Stimulated activated CD8-positive, alpha-beta memory T cell treated with anti-CD3 and anti-CD28 coated beads, Interleukin-15, amount 100 ng/mL, for 24 hours (primary cell): ENCODE measurements at places on chromosomes 12 and 14.

DNA sequence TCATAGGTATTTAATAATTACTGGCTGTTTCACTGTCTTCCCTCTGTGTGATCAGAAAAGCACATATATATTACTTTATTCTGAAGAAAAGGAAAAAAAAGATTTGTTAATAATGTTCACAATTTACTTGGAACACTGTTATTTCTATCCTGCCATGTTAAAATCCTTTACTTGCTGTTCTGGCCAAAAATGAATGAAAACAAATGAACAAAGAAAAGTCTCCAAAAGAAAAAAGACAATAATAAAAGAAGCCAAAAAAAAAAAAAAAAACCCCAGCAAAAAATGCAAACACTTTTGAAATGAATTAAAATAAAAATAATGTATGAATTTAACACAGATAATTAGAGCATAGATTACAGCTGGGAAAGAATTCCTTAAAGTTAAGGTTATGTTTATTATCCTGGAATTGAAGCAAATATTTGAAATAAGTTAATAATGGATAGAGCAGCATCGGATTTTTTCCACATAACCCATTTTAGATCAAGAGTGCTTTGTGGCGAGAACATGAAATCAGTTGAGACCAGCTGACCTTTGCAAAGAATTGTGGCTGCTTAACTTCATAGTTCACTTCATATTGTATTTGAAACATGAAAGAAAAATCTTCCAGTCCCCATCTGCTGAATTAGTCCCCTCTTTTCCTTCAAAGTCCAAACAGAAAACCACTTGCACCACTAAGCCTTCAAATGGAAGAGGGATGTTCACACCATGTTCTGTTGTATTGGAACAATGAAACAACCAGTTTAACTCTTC lies 444.8 kb downstream of the ADAMTS20 start:
- no peak for DNase-seq

GRCh38 chr14:47675466-47676314 lies at the start of gene MDGA2:
Gene MDGA2 (minus strand): TSS chr14:47675605.
- DNase-seq = no peak

GRCh38 chr14:48738186-48738925 lies 847.8 kb downstream of the RPS29 start:
- no peak for DNase-seq

- no peak for DNase-seq
These were observed 51.6 kb downstream of the MVK start for GRCh38 chr12:109625131-109625559.

- no peak for DNase-seq
These were observed 520.7 kb downstream of the TRHDE start for GRCh38 chr12:72792889-72793288.

DNA sequence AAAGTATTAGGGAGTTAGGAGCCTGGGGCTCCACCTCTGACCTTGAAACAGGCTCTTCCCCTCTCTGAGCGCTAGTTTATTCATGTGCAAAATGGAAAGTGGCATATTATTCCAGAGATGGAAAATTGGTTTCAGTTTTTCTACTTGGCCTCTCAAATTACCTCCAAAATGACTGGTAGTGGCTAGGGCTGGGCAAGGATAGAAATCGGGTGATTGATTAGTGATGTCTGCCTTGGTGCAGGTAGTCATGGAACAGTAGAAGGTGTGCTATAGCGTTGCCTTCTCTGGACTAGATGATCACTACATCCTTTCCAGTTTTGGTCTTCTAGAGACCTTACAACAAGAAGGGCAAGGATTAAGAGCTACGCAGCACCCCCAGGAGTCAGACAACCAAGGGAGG lies 8.6 kb upstream of the MSI1 start:
- no peak for DNase-seq

DNA sequence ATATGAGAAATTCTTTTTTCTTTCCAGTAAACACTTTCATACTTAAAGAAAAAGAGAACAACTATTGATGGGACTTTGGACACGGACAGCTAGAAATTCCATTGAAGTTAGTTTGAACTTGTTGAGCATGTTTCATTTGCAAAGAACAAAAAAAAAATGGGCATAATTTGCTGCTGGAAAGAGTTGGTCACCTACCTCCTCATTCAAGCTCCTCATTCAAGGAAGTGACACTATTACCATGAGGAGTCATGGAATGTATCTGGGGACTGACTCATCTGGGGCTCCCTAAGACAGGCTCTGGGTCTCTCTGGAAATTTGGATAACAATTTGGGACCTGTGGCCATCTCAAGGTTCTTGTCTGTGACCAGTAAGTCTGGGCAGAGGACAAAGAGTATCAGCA lies 50.4 kb downstream of the KICS2 start:
- DNase-seq = no peak

GRCh38 chr12:104138797-104139152 lies 765 bp upstream of the NFYB start:
- no peak for DNase-seq

DNA sequence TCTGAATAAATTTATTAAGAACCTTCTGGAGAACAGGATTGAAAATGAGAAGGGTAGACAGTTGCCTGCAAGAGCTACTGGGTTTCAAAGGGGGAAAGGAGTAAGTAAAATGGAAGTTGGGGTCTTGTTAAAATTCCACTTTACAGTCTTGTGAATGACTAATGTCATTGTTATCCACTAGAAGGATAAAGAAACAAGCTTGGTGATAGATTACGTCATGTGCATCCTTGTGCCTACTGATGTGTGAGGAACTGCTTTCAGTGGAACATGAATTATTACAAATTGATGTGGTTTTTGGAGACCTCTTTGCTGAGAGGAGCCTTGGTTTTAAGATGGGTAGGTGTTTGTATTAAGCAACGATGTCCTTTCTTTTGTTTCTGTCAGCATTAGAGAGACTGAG lies 272.5 kb upstream of the PRICKLE1 start:
- no peak for DNase-seq

DNA sequence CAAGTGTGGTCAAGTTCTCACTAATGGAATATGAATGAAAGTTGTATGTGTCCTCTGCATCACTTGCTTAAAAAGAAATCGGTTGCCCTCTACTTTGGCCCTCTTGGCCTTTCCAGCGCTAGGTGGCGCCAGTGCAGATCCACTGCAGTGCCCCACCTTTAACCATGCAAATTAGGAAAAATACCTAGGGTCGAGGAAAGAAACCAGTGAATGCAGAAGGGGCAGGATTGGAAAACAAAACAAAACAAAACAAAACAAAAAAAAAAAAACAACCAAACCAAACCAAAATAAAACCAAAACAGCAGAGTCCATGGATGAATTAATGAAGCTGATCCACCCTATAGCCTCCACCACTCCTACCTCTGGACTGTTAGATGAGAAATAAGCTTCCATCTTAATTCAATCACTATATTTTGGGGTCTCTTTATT lies 12.9 kb upstream of the NEMF start:
- peak; percentile 57 for DNase-seq

DNA sequence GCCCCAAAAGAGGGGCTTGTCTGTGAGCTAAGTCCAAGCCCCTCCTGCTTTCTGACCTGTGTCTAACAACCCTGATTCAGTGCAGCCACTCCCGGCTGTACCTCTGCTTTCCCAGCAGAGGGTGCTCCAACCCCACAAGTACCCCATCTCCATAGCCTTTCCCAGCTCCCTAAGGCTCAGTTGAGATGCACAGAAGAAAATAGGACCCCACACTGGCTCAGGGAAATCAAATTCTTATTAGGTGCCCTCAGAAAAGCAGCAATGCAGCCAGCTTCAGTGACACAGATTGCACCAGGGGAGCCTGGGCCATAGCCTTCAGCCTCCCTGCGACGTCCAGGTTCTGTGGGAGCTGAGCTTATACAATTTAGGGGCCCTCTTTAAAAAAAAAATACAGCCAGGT lies 49.9 kb downstream of the LRRC74A start:
- no peak for DNase-seq

GRCh38 chr12:4825011-4825858 lies 84.5 kb upstream of the KCNA1 start:
- no peak for DNase-seq

DNA sequence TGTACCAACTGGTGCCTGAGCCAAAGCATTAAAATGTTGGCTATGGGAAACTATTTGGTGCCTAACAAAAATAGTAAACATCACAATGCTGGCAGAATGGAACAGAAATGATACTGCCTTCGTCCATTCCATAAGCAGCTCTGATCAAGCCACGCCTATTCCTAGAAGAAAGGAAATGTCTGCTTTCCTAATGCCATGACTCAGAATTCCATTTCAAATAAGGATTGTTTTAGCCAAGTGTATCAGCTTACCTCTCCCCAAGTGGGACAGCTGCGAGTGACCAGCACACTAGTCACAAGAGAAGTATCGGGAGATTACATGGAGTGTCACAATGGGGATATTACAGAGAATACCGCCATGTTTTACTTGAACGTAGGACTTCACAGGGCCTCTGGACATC lies 38.7 kb downstream of the GLT8D2 start:
- DNase-seq = no peak

DNA sequence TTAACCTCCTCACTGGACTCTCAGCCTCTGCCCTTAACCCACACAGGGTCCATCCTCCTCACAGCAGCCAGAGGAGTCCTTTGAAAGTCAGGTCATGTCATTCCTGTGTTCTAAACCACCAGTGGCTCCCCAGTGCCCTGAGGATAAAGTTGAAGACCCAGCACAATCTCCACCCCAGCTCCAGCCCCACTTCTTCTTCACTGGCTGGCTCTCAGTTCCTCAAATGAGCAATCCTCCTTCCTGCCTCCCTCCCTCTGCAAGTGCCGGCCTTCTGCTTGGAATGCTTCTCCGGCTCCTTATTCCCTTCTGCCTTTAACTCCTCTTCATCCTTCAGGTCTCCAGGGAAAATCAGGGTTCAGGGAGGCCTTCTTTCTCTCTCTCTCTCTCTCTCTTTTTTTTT lies 32.0 kb upstream of the SPPL3 start:
- DNase-seq = no peak

GRCh38 chr12:90484094-90484493 lies 470.9 kb downstream of the CCER1 start:
- no peak for DNase-seq

GRCh38 chr12:51183816-51184215 lies 10.9 kb upstream of the TFCP2 start:
- DNase-seq = no peak

DNA sequence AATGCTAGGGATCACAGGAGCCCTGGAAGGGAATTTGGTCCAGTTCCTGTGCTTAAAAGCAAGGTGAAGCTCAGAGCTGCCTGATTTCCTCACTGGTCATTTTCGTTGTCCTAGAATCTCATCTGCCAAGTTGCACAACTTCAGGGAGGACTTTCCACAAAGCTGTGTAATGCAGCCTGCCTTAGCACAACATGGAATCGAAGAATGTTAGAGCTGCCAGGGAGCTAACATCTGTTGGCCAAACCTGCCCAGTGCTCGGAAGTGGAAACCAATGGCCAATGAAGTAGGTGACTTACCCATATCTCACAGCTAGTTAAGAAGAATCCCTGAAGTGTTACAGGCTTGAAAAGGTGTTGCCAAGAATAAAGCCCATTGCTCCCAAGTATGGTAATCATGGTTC lies 79.9 kb upstream of the SSTR1 start:
- DNase-seq = no peak
